ENCODE measurements at places on chromosomes 3 and 15.

- no peak for DNase-seq
These were observed 59.0 kb upstream of the PPARG start for GRCh38 chr3:12229896-12230295.

GRCh38 chr3:149964291-149964690 lies 6.4 kb downstream of the PFN2 start:
- DNase-seq: no peak

DNA sequence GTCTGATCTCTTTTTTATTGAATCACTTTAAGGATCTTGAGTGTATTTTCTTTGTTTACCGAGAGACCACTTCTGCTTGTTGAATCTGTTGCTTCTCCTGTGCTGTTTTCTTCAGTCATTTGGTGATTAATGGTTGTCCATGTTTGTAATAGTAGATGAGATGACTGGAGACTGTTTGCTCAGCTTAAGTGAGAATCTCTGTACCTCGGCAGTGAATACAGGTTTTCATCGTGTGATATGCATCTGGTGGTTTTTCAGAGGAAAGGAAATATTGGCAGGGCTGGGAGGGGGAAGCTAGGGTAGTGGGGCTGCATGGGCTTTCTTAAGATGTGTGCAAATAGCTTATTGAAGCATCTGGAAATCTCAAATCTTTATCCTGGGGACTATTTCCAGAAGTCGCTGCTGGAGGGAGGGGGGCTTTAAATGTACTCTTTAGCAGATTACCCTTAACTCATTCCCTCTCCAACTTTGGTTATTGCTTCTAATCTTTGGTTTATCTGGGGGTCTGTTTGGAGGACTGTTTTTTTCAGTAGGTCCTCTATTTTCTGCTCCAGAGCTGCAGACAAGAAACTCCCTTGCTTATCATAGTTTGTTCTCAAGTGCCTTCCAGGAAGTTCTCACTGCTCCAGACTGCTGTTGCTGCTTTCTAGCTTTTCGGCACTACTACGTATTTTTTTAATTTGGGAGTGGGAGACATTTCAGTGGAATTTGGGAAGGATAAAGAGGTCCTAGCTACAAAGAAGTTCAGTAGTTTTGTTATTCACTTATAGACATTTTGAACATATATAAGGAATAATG lies 19.4 kb downstream of the CMTM8 start:
- DNase-seq: no peak

- DNase-seq: no peak
These were observed 640.5 kb upstream of the GRM7 start for GRCh38 chr3:6220447-6220846.

DNA sequence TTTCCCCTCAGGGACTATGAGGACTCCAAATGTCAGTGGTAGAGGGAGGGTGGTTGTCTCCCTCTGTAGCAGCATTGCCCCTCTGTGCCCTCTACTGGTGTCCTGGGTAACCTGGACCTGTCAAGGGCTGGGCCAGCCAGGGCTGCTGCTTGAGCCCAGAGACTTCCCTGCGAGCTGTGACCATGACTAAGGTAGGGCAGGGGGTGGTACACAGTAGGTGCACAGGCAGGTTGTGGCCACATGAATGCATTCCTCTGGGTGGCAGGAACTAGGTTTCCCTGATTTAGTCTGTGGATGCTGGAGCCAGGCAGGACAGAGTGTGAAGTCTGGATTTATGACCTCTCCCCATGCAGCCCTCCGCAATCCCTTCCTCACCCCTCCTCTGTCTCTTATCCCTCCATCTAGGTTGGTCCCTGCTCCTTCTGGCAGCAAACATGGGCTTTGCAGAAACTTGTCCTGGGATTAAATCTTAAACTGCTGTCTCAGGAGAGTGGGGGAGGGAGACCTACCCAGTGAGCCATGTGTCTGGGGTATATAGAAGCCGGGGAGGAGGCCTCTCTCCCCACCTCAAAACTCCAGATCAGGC lies 8.7 kb upstream of the SEMA3F start:
- no peak for DNase-seq

GRCh38 chr3:119589102-119589773 lies 8.4 kb upstream of the PLA1A start:
- DNase-seq: no peak

- DNase-seq: no peak
These were observed 1.7 kb upstream of the GFM1 start for GRCh38 chr3:158642474-158643210.

- DNase-seq: no peak
These were observed 5.0 kb downstream of the SPRED1 start for GRCh38 chr15:38257676-38258075.

- DNase-seq: no peak
These were observed 54.0 kb upstream of the BBX start for GRCh38 chr3:107468782-107469181.

GRCh38 chr3:12303534-12303933 lies 14.7 kb downstream of the PPARG start:
- DNase-seq: no peak

All from stimulated activated CD8-positive, alpha-beta memory T cell treated with anti-CD3 and anti-CD28 coated beads, Interleukin-12 subunit alpha, Interleukin-12 subunit beta, amount 100 ng/mL, for 1 hour (primary cell).